ENCODE measurements at places on chromosomes 12 and 14. TPM values are rescaled to one million over a fixed set of nuclear protein-coding genes. Genes with fewer than 3 reads are reported as not detected.
A peak's percentile ranks its signal among the peaks of the same experiment; 100 is the strongest.

DNA sequence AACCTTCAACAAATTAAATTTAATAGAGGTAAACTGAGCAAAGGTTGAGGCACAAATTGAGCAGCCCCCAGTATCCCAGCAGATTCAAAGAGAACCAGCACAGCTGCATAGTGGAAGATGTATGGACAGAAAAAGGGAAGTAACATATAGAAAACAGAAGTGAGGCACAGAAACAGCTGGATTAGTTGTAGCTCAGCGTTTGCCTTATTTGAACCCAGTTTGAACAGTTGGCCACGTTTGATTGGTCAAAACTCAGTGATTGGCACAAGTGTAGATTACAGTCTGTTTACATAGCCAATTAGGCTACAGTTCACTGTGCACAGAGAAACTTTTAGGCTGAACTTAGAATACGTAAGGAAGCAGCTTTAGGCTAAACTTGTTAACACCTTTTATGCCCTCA lies 315.5 kb downstream of the RMST start:
- no peak for ATAC-seq

FBRSL1 gene
- 26.1 TPM for total RNA-seq

- ATAC-seq, result no peak
Observed at GRCh38 chr14:99229654-99230207, 42.3 kb downstream of the BCL11B start.

- ATAC-seq, result peak; percentile 31
Observed at GRCh38 chr12:116060764-116061163, 216.7 kb downstream of the MED13L start.

- no peak for ATAC-seq
Observed at GRCh38 chr14:91341334-91341733, 76.3 kb downstream of the CCDC88C start.

DNA sequence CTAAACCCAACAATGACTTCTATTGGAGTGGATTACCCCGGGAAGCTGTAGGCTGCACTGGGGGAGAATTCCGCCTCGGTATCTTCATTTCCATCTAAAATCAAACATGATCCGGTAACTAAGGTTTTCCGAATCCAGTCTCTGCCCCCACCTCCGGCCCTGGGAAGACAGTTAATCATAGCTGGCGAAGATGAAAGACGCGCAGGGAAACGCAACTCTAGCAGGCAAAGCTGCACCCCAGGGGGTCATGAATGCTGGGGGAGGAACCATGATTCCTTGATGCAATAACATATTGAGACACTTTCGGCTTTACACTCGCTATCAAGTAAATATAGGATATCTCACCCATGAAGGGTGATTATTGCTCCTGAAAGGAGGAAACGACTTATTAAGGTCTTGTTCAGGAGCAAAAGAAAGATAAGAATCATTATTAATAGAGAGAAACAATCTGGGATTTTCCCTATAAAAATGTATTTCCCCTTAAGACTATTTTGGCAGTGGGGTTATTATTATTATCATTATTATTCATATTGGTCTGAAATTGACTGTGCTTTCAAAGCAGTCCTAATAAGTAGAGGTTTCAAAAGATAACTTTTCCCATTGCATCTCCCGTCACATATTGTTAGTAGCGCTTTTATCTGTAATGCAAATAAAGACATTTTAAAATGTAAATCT lies 614.9 kb downstream of the VRK1 start:
- ATAC-seq, result no peak

XPOT gene
- 63.3 TPM for total RNA-seq

GRCh38 chr12:13552830-13553229 lies 356.3 kb downstream of the EMP1 start:
- ATAC-seq, result no peak

GRCh38 chr14:95234426-95234825 lies 77.1 kb upstream of the DICER1 start:
- ATAC-seq, result no peak

DNA sequence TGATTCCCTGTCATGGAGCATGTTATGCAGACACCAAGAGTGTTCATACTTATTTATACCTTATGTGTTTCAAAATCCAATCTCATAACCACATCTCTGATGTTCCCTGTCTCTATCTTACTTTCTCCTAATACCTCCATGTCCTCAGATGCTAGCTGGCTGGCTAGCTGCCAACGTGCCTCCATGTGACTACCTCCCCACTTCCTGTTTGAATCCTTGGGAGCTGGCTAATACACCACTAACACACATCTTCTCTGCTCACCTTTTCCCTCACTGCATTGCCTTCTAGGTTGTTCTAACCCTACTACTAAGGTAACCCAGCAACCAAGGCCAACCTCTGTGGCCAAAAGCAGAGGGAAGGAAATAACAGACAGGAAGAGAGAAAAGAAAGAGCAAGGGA lies 27.3 kb downstream of the TTC5 start:
- ATAC-seq, result no peak

DNA sequence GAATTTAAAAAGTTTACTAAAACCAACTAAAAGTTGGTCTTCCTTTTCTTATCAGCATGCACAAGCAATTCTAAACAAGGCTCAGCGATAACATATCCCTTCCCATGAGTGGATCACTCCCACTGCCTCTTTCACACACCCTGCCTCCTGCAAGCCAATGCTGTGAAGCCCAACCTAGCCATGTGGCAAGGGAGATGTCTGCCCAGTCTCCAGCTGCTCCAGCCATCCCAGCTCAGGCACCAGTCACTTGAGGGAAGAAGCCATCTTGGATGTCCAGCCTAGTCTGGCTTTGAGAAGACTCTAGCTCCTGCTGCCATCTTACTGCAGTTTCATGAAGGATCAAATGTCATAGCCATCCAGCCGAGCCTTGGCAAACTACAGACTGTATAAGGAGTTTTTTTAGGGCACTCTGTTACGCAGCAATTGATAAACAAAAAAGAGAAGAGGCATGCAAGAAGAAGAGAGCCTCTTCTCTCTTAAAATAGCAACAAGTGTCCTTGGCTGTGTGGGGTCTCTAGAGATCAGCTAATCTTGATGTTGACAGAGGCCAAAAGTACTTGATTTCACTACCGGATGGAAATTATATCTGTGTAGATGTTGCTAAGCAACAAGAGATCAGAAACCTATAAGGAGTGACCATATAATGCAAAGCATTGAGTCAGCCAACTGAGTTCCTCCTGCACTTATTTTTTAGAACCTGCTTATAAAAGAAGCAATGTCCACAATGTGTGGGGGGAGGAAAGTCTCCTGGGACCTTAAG lies 108.9 kb downstream of the PTCSC3 start:
- ATAC-seq, result no peak

SRSF9 gene
- 139 TPM for total RNA-seq

- no peak for ATAC-seq
Observed at GRCh38 chr14:72546344-72547016, 347.4 kb downstream of the DPF3 start.

DNA sequence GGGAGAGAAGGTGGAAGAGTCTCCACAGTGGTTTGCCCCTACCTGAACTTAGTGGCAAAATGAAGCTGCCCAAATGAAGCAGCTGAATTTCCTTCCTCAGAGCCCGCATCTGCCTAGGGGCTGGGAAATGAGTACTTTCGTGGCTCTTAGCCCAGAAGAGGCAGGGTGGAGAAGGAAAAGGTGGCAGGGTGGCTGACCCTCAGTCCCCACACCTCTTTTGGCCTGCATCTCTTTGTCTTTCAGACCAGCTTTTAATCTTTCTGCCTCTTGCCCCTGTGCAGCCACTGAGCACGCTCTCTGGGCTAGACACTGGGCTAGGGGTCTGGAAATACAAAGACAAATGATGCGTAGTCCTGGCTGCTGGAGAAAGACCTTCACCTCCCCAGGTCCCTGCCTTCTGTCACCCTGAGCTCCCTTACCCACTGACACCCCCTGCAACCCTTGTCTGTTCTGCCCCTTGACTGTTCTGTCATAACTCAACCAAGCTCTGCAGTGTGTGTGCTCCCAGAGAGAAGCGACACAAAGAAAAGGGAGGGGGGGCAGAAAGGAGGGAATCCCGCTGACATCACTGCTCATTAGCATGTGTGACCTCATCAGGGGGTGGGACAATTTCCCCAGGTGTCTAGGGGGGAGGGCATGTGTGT lies 371 bp upstream of the REM2 start:
- ATAC-seq, result peak; percentile 41

- no peak for ATAC-seq
Observed at GRCh38 chr12:94732367-94732990, 82.1 kb upstream of the TMCC3 start.

- ATAC-seq, result no peak
Observed at GRCh38 chr14:101624536-101624935, 63.2 kb downstream of the DIO3 start.

MGP gene
- total RNA-seq, result 16.7 TPM

GRCh38 chr12:81263072-81263471 lies 185.2 kb downstream of the ACSS3 start:
- ATAC-seq, result no peak

- no peak for ATAC-seq
Observed at GRCh38 chr12:118827606-118828005, 153.7 kb upstream of the SRRM4 start.

- ATAC-seq, result no peak
Observed at GRCh38 chr14:66078006-66078405, 408.2 kb upstream of the CCDC196 start.

DNA sequence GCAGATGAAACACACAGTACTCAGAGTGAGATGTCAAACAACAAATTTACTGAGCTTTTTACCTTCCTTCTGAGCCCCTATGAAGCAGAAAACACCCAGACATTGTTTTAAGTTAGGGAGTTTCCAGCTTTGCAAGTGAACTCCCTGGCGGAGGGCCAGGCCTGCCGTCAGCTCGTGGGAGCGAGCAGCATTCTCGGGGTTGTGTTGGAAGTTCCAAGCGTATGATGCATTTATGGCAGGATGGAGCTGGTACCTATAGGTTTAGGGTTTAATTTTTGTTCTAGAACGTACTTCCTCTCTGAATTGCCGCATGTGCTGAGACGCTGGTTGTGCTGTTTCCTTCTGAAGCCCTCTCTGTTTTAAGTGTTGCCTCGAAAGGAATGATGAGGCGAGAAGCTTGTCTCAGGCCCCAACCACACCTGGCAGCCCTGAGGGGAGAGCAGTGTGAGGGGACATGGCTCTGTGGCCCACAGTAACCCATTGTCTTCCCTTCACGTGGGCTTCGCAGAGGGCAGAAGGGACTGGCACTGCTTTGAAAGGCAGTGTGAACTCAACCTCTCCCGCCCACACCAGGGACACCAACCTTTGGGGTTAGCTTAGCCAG lies 76.6 kb downstream of the SSPN start:
- peak; percentile 41 for ATAC-seq

DNA sequence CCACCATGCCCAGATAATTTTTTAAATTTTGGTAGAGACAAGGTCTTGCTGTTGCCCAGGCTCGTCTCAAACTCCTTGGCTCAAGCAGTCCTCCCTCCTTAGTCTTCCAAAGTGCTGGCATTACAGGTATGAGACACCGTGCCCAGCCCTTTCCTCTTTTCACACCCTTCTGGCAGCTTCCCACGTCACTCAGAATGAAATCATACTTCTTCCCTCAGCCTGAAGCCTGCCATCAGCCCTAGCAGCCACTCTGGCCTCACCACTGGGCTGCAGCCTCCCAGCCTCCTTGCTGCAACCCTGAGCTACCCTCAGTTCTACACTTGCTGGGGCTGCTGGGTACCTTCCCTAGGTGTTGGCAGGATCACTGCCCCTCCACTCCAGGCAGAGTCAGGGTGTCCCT lies 18.2 kb downstream of the ANKRD9 start:
- peak; percentile 69 for ATAC-seq

DNA sequence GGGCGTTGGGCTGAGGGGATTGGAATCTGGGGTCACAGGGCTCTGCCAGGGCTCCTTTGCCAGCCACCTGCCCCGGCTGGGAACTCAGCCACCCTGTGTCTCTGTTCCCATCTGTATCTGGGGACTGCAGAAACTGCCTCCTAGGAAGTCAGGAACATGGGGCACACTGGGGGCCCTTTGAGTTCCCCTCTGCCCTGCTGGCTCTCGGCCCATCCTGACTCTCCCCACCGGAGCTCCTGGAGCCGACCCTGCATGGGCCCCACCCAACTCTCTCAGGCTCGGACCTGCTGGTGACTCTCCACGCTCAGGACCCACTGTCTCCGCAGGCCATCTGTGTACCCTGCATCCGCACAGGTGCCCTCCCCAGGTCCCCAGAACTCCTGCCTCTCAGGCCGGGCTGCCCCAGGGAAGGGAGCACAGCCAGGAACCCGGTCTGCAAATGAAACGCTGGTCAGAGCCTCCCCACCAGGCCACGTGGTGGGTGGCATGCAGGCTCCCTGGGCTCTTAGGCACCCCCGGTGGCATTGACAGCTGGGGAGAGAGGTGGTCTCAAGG lies 82.8 kb downstream of the KIF26A start:
- no peak for ATAC-seq

CTDSP2 gene
- 49.8 TPM for total RNA-seq

DNA sequence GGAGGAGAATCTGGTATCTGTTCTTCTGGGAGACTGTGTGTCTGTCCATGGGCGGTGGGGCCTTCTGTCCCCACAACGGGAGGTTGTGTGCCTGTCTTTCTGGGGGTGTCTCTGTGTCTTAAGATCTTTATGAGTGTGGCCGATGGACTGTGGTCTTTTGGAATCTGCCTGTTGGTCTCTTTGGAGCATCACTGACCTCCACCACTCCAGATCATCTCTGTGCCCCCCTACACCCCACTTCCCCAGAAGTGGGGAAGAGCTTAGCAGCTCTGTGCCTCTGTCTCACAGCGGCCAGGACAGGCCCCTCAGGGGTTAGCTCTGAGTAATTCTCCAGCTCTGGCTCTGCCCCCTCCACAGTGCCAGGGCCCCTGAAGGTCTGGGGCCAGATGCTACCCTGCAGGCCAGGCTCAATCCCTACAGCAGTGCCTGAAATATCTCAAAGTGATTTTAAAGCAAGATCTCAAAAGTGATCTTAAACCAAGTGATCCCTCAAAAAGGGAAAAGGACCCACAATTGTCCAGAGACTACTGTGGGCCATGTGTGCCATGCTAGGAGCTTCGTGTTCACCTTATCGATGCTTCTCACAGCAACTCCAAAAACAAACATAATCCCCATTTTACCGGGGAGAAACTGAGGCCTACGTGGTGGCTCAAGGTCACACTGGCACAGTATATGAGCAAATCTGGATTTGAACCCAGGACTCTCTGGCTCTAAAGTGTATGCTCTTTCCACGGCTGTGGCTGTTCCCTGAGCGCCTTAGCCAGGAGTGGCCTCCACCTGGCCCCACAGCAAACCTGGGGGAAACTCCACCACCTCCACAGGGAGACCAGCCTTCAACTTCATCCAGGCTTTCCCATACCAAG lies 26.0 kb upstream of the KRT78 start:
- ATAC-seq, result no peak

- no peak for ATAC-seq
Observed at GRCh38 chr12:24560192-24560775, 388.6 kb downstream of the BCAT1 start.

DNA sequence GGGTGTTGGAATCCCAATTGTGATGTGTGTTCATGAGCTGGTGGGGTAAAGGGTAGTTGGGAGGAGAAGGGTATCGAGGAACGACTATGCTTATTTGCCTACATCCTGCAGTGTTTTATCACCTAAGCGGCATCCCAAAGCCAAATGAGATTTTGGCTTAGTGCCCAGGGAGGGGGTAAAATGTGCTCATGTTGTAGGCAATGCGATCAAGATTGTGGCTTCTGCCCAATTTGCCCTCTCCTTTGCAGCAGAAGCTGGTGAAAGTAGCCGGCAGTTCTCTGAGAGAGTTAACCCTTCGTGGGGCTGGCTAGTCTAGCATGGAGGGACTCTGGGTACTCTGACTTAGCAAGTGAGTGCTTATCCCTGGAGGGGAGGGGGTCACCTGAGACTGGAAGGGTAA lies 753 bp downstream of the RPH3A start:
- ATAC-seq, result no peak

PPM1H gene
- 0.56 TPM for total RNA-seq

Measured in esophagus mucosa (tissue), 1 donor.